ENCODE measurements at places on chromosomes 16 and 17.

- no peak for DNase-seq
Observed at GRCh38 chr17:50471009-50471905, 2.6 kb upstream of the CHAD start.

- DNase-seq: peak; percentile 59
Observed at GRCh38 chr17:48593126-48593829, at the start of gene HOXB5. Gene HOXB5, minus strand, starts transcription at chr17:48593779. Its CDS starts 97 bp downstream, at chr17:48593682.

- DNase-seq: no peak
Observed at GRCh38 chr17:61645920-61646319, 54.9 kb upstream of the NACA2 start.

DNA sequence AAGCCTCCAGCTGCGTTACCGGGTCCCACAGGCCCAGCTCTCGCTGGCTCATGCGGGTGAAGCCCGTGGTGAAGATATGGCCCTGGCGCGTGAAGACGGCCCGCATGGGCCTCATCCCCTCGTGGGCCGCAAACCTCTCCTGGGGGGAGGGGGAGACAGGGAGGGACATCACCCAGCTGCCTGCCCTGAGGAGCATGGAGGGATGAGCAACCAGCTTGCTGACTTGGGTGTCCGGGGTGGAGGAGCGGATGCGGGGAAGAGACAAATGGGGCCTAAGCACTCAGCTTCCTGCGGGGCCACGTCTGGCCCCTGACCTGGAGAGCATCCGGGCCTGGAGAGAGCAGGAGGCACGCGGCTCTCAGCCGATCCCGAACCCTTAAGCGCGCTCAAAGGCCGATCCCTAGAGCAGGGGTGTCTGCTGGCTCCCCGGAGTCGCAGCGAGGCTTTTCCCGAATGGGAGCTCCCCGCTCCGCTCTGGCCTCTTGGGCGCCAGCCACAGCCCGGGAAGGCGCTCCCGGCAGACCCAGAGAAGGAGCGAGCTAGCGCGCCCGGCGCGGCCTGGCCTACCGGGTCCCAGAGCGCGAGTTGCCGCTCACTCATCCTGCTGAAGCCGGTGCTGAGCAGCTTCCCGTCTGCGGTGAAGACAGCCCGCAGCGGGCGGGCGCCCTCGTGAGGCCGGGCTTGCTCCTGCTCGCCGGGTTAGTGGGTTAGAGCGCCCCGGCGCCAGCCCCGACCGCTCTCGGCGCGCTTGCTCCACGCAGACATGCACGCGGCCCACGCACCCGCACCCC lies 5.0 kb downstream of the CORO6 start:
- DNase-seq: peak; percentile 67

DNA sequence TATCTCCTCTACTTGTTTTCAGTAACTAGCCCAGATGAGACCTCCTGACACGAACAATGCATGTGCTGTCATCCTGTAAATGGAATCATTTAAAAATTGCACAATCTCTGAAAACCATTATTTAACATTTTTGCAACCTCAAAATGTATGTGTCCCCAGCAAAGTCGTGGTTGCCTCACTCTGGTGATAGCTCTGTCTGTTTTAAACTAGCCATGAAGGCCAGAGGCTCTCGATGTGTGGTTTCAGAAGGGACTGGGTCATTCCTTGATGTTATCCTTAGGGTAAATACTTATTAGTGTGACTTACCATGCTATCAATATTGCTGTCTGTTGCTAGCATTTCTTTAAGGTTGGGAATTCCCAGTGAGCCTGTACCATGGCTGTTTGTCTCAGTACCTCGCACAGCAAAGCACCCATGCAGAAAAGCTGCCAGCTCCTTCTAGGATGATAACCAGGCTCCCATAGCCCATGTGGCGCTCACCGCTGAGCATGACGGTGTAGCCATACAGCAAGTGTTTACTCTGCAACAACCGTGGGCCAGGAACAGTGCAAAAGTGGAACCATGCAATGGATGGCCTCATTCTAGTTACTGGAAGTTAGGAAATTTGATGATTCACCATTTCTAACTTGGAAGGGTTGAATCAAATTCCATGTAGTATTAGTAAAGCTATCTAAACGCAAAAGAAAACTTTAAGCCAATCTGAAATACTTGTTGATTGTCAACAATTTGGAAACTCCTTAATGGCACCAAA lies 2.9 kb upstream of the PGS1 start:
- DNase-seq: no peak
